ENCODE measurements at places on chromosomes 6 and 20.

DNA sequence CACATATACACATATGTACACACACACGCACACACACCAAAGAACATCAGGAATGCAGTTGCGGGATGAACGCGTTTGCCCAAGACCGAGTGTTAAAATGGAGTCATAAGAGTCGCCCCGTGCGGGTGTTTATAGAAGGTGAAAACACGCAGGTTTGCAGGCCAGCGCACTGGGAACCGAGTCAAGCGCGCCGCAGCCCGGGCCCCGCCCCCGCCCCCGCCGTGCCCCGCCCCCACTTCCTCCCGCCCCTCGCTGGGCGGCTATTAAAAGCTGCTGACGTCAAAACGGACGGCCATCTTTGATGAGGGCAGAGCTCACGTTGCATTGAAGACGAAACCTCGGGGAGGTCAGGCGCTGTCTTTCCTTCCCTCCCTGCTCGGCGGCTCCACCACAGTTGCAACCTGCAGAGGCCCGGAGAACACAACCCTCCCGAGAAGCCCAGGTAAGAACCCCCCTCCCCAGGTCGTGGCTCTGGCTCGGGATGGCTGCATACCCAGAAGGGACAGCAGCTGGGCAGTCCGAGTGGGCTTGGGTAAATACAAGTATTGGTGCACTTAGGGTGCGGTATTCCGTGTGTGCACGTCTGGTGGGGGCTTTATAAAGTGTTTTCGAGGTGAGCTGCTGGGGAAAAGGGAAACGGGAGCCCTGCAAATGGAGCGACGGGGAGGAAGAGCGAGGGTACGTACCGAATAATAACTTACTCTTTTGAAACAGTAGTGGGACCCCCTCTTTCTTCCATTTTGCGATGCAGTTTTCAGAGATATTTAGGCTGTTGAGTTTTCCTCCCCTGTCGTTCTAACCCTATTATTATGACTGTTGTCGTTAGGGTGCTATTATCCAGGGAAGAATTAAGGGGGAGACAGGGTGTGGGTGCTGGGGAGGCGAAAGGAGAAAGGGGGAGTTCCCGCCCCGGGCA lies at the start of gene SNAP25:
Gene SNAP25, plus strand, starts transcription at position 295 of the 916 bp plus-strand sequence. CDS start 56,662 bp downstream, outside the sequence.
- DNase-seq = peak; percentile 90

GRCh38 chr6:125310994-125311649 lies 9.4 kb upstream of the HDDC2 start:
- DNase-seq = peak; percentile 54

DNA sequence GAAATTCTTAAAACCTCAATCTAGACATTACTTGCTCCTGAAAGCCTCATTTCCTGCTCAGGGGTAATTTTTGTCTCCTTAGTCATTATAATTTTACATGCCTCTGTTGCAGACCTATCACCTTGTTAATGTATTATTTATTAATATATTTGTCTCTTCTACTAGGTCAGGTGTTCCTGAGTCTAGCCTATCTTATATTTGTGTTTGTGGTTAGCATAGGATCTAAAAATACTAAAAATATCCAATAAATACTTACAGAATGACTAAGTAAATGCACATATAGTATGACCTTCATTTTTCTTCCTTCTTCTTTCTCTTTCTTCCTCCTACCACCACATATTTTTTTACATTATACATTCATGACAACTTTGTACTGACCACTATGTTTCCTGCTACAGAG lies 268.9 kb upstream of the HS3ST5 start:
- DNase-seq = no peak

GRCh38 chr6:113818578-113818977 lies 38.6 kb upstream of the MARCKS start:
- DNase-seq = no peak

DNA sequence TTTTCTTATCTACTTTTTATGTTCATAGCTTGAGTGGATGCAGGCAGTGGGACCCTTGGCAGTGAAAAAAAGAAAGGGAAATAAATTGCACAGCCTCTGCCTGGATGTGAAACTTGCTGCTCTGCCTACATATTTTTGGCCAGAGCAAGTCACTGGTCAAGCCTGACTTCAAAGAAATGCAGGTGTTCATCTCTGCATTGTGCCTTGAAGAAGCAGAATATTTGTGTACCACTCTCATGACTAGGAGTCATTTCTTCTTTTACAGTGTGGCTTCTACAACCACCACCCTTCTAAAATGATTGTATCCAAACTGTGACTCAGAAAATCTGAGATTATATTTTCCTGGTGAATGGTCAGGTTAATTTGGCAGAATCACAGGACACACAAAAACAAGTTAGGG lies 2.5 kb upstream of the KATNA1 start:
- DNase-seq = no peak

- no peak for DNase-seq
These were observed 70.8 kb downstream of the PYGB start for GRCh38 chr20:25318471-25319240.

GRCh38 chr6:107607116-107607515 lies 117.2 kb downstream of the SOBP start:
- no peak for DNase-seq

- DNase-seq = no peak
These were observed 18.9 kb upstream of the HLA-DOA start for GRCh38 chr6:33028220-33028849.

DNA sequence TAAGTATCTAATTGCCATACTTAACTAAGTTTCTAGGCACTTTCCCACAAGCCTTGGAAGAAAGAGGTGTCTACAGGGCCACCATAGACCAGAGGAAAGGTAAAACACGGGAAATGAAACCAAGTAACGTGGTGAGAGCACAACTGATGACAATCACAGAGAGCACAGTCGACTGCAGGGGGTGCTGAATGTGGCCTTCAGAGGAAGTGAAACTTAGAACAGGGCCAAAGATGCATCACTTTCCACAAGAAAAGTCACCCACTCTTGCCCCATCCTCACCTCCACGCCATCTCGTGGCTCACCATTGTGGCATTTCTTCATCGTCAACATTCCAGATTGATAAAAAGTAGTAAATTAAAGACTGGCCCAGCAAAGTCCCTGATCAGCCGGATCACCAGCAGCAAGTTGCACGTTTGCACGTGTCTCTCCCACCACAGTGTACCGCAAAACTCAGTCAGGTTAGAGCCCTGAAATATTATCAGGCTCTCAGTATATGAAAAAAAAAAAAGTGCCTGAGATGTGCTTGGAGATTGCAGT lies 31.4 kb downstream of the HIVEP2 start:
- DNase-seq = no peak

DNA sequence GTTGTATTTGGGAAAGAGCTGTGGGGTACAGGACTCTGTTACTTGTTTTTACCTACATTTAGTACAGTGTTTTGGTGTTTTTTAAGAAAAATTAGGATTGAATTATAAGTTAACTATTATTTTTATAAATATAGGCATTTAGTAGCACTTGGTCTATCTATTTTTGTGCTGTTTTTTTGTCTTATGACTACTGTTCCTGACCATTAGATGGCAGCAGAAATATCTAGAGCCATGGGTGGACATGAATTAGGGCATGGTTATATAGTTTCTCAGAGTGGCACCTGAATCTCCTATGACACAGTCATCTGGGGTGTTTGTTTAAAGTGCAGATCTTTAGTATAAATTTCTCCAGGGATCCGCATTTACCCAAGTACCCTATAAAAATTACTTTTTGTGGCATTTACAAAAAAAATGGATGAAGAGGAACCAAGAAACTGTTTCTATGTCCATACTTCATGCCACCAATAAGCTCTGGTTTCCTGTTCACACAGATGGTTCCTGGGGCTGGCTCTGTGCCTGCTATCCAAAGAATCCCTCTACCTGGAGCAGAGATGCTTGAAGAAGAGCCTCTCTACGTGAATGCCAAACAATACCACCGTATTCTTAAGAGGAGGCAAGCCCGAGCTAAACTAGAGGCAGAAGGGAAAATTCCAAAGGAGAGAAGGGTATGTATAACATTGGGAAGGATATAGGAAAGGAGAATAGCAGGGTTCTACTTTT lies 19.8 kb downstream of the NFYA start:
- DNase-seq = no peak

GRCh38 chr6:114605656-114606055 lies 262.8 kb upstream of the HS3ST5 start:
- no peak for DNase-seq

GRCh38 chr6:168413856-168414255 lies 27.1 kb upstream of the SMOC2 start:
- DNase-seq = no peak

DNA sequence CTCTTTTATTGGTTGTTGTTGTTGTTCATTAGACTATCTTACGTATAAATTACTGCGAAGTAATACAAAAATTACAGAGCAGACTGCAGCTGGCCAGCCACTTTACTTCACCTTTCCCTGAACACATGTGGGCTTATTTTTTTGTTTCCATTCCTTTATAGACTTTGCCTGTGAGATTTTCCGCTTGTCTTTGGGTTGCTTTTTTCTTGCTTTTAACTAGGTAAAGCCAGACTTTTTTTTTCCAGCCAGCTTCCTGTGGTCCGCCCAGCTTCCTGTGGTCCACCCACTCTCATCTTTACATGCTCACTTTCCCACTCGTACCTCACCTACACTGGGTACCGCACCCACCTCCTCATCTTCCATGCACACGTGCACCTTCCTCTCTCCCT lies 79.0 kb downstream of the IPCEF1 start:
- no peak for DNase-seq

- DNase-seq = no peak
These were observed 1.6 kb downstream of the PXDC1 start for GRCh38 chr6:3749977-3750316.

DNA sequence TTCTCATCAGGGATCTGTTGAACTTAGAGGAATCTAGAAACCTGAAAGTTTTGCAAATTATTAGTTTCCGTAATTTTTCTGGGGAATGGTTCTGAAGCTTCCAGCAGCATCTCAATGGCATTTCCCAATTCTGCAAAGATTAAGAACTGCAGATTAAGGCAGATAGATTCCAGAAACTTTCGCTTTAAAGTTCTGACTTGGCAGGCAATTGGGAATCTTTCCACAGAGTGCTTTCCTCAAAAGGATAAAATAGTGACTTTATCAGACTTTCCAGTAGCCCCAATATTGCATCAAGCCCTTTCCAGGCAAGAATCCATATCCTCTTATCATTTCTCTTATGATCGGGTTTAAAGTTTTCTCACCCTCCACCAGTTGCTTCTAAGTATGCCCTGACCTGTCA lies 261.1 kb downstream of the FNDC1 start:
- no peak for DNase-seq

DNA sequence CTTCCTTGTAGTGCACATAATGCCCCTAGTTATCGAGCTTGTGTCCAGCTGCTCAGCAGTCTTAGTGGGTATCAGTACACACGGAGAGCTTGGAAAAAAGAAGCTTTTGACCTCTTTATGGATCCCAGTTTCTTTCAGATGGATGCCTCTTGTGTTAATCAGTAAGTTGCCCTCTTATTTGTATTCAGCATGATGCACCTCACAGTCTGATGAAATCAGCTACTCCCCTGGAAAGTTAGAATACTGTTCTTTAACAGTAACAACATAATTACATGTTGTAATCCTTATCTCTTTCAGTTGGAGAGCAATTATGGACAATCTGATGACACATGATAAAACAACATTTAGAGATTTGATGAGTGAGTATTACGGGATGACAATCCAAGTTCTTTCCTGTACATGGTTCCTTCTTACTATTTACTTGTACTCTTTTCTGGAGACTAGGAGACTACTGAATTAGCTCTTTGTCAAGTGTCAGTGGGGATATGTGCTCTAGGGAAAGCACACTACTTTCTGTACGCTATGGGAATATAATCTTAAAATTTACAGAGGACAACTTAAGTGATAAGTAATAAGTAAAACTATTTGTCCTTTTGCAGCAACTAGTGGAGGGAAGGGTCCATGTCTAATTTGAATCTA lies 39.1 kb downstream of the PGM3 start:
- no peak for DNase-seq

GRCh38 chr6:136846046-136846445 lies 23.7 kb downstream of the PEX7 start:
- DNase-seq = peak; percentile 12

- DNase-seq = no peak
These were observed 214.3 kb upstream of the PLN start for GRCh38 chr6:118333772-118334171.

DNA sequence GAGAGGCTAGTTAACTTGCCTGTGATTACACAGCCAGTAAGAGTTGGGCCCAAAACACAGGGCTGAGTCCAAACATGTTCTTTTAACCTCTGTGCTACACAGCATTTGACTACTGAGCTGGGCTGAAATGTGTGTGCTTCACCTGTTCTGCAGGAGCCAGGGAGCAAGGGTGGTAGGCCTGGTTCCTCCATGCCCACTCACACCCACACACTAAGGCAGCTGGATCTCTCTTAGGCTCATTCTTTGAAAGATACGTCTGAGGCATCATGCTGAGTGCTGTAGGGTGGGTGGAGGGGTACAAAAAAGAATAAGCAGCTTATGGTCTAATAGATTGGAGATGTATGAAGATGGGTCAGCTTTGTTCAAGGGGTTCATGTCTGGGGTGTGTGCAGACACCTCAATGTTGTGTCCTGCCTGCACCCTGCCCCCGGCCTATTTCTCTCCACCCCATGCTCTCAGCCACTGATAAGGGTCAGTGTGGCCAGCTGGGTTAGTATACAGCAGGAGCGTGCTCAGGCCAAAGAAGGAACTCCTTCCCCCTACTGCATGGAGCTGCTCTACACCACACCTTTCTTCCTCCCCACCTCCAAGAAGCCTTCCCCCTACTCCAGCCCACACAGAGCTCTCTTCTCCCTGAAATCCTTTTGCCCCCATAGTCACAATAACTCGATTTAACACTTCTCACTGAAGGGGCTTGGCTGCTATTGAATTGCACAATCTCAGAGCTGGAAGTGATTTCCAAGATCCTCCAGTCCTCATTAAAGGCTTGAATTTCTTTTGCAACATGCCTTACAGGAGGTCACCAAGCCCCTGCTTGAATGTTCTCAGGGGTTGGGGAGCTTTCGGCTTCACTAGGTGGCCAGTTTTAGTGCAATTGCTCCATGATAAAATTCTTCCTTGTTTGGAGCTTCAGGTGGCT lies 3.4 kb downstream of the PPP2R5D start:
- no peak for DNase-seq

DNA sequence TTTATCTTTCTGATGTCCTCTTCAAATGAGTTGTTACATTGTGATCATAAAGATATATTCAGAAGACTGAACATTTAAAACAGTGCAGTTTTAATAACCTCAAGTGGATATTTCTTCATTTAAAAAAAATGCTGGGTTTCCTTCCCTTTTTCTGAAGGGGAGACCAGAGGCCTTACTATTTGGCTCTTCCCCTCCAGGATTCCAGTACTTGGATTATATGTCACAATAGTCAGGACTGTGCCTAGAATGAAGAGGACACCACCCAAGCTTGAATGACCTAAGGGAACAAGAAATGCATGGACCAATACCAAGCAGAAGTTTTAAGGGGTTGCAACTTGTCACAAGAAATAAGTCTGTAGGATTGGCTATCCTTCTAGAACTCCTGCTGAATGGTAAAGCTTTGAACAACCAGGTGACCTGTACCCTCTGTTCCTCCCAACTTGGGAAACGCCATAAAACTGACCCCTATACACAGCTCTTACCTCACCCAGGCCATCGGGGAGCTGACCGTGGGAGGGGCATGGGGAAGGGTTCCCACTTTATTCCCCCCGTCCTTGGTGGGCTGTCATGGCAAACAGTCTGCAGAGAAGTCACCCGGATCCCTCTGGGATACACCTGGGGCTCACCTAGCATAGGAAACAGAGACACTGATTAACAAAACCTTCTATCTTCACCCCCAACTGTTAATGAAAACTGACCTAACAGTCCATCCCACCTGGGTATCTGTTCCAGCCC lies 2.0 kb downstream of the FRS3 start:
- no peak for DNase-seq

- DNase-seq = no peak
These were observed 175.6 kb downstream of the BMP7 start for GRCh38 chr20:57090590-57091560.

GRCh38 chr20:29873946-29874345 lies 1383.5 kb upstream of the DEFB115 start:
- DNase-seq = no peak

- DNase-seq = no peak
These were observed 955.1 kb downstream of the KIF16B start for GRCh38 chr20:15618110-15618509.

Data from putamen (tissue), 1 donor.